Lung (tissue), 17 donors: ENCODE measurements at places on chromosomes 2 and 18. TPM values are rescaled to one million over a fixed set of nuclear protein-coding genes. Genes with fewer than 3 reads are reported as not detected.

Gene SCN2A
- 0.31 TPM for total RNA-seq

Gene G6PC2
- total RNA-seq: not detected

Gene ID2
- 67.9 TPM for total RNA-seq

Gene EPAS1
- total RNA-seq: 1,051 TPM

Gene AQP12B
- 0.15 TPM for total RNA-seq

Gene CDK15
- total RNA-seq: 2.3 TPM

DNA sequence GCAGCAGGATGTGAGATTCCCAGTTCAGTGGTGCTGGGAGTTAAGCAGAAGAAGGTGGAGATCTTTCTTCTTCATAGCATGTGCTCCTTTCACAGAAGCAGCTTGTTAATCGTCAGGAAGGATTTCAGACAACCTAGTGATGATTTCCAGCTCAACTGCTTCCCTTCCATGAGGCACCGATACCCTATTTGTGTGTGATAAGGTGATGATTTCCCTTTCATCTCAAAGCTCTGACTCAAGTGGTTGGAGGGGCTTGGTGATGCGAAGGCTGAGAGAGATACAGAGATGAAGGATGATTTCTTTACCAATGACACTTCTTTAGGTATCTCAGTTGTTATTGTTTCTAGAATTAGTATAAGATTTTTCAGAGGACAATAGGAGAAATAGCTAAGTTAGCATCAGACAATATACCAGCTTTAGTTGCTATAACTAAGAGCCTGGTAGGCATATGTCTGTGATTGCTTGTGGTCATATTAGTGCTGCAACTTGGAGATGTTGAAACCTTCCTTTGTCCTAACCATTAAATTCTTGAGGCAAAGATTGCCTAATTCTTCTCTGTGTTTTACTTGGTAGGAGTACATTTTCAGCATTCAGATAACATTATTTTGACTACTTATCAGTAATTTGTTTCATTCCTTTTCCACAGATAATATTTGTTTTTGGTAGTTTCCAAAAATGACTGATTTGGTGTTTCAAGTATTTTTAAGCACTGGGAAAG lies 111.3 kb downstream of the PLCL1 start:
- no peaks in the 10 kb centered on the region for H3K36me3 ChIP-seq
- DNase-seq: peak; percentile 63
- no peaks in the 10 kb centered on the region for H3K4me1 ChIP-seq
- no peaks in the 10 kb centered on the region for H3K27me3 ChIP-seq
- H3K27ac ChIP-seq: no peak overlapping the region

DNA sequence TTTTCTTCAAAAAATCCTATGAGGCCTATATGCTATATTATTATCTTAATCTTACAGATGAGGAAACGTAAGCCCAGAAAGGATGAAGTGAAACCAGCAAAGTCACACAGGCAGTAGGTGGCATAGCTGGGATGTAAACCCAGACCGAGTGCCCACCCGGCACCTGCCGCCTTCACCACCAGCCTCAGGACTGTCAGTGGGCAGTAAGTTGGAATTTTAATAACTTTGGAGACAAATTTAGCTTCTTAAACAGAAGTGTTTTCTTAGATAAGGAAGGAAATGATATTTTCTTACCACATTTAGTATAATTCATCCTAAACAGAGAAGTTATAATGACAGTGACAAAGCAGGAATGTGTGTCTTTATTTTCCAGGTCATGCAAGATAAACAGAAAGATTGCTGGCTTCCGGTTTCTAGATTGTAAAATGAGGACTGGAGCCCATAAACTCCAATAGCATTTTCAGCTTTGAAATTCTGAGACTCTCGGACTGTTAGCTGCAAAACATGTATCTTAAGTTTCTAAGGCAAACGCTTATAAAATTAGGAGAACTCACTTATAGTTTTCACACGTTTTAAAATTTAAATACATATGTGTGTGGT lies 59.3 kb downstream of the CD8B2 start:
- no peak for DNase-seq
- no peaks in the 10 kb centered on the region for H3K4me1 ChIP-seq
- H3K27ac ChIP-seq: no peak overlapping the region
- no peaks in the 10 kb centered on the region for H3K36me3 ChIP-seq
- H3K27me3 ChIP-seq: no peaks in the 10 kb centered on the region

- no peaks in the 10 kb centered on the region for H3K36me3 ChIP-seq
- H3K4me3 ChIP-seq: no peak overlapping the region
- no peak overlapping the region for H3K27ac ChIP-seq
- H3K4me1 ChIP-seq: peaks cover 4% of the 10 kb centered on the region
- peak; percentile 69 for DNase-seq
Measured at GRCh38 chr2:88903749-88904353, 212.4 kb downstream of the RPIA start.

DNA sequence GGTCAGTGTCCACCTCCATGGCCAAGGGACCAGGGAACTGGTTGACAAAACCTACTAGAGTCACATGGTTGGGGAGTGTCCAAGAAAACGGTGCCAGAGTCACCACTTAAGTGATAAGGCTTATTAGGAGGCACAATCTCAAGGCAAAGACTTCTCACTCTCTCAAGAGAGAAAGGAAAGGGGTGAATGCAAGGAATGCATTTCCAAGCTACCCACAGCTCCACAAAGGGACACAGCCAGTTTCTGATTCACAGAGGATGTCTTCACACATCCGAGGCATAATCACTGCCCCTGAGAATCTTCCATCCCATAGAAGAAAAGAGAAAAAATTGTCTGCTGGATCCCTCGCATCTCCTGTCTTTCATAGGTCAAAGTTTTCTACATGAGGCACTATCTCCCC lies 269.3 kb downstream of the TNS1 start:
- no peak overlapping the region for H3K4me3 ChIP-seq
- no peaks in the 10 kb centered on the region for H3K27me3 ChIP-seq
- DNase-seq: no peak

DNA sequence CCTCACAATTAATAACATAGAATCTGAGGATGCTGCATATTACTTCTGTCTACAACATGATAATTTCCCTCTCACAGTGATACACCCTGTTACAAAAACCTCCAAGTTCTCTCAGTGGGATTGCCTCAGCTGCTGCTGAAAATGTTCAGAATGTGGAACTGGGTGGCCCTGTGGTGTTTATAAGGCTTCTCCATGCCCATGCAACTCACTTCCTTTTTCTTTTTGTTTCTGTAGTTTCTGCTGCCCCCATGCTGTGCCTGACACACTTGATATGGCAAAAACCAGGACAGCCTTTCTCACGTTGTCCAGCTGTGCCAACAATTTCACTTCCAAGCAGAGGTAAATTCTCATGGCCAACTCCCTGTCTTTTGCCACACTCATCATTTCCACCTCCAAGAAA lies 206.2 kb downstream of the RPIA start:
- H3K36me3 ChIP-seq: no peaks in the 10 kb centered on the region
- peaks cover 6% of the 10 kb centered on the region for H3K27me3 ChIP-seq
- H3K27ac ChIP-seq: no peak overlapping the region
- no peak overlapping the region for H3K4me3 ChIP-seq
- DNase-seq: no peak
- no peaks in the 10 kb centered on the region for H3K4me1 ChIP-seq

GRCh38 chr2:74186038-74186437 lies 7.4 kb upstream of the MOB1A start:
- H3K27me3 ChIP-seq: no peaks in the 10 kb centered on the region
- no peak for DNase-seq
- H3K36me3 ChIP-seq: no peaks in the 10 kb centered on the region
- H3K4me1 ChIP-seq: no peaks in the 10 kb centered on the region
- H3K27ac ChIP-seq: peak overlapping the region; percentile 7

- DNase-seq: no peak
- no peak overlapping the region for H3K4me3 ChIP-seq
- peaks cover 2% of the 10 kb centered on the region for H3K4me1 ChIP-seq
- no peaks in the 10 kb centered on the region for H3K27me3 ChIP-seq
- no peak overlapping the region for H3K27ac ChIP-seq
- H3K36me3 ChIP-seq: no peaks in the 10 kb centered on the region
Measured at GRCh38 chr18:62126737-62127136, 60.1 kb downstream of the PIGN start.

GRCh38 chr2:1816414-1816911 lies 72.1 kb upstream of the PXDN start:
- H3K27ac ChIP-seq: peak overlapping the region; percentile 72
- no peaks in the 10 kb centered on the region for H3K27me3 ChIP-seq
- no peak overlapping the region for H3K4me3 ChIP-seq

GRCh38 chr2:128092656-128093055 lies 1.7 kb downstream of the UGGT1 start:
- no peak overlapping the region for H3K4me3 ChIP-seq
- H3K27me3 ChIP-seq: no peaks in the 10 kb centered on the region
- no peak for DNase-seq
- no peaks in the 10 kb centered on the region for H3K4me1 ChIP-seq
- H3K27ac ChIP-seq: no peak overlapping the region

GRCh38 chr2:169776252-169776761 lies 22.4 kb upstream of the SSB start:
- no peak for DNase-seq
- no peak overlapping the region for H3K4me3 ChIP-seq
- no peaks in the 10 kb centered on the region for H3K36me3 ChIP-seq

DNA sequence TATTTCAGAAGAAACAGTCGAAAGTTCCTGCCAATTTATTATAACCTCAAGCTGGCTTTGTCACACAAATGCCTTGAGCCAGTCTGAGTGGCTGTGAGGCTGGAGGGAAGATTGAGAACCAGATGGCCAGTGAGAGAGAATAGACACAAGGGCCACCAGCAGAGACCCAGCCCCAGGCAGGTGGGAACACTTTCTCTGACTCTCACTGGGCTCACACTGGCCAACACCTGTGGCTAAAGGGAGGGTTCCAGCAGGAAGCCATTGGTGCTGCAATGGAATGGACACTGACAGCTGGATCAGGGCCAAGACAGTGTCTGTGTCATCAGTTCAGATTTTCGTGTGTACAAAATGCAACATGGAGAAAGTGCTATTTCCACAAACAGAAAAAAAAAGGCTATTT lies 29.9 kb downstream of the LOXHD1 start:
- no peaks in the 10 kb centered on the region for H3K27me3 ChIP-seq
- H3K36me3 ChIP-seq: no peaks in the 10 kb centered on the region
- H3K27ac ChIP-seq: no peak overlapping the region
- no peaks in the 10 kb centered on the region for H3K4me1 ChIP-seq
- no peak for DNase-seq
- no peak overlapping the region for H3K4me3 ChIP-seq

GRCh38 chr18:63187791-63188460 lies 131.6 kb downstream of the BCL2 start:
- no peak overlapping the region for H3K4me3 ChIP-seq
- DNase-seq: no peak
- no peaks in the 10 kb centered on the region for H3K27me3 ChIP-seq
- no peaks in the 10 kb centered on the region for H3K36me3 ChIP-seq

- no peak overlapping the region for H3K4me3 ChIP-seq
- H3K36me3 ChIP-seq: no peaks in the 10 kb centered on the region
- no peaks in the 10 kb centered on the region for H3K27me3 ChIP-seq
- no peaks in the 10 kb centered on the region for H3K4me1 ChIP-seq
- no peak for DNase-seq
Measured at GRCh38 chr2:75246441-75247167, 47.3 kb upstream of the TACR1 start.

DNA sequence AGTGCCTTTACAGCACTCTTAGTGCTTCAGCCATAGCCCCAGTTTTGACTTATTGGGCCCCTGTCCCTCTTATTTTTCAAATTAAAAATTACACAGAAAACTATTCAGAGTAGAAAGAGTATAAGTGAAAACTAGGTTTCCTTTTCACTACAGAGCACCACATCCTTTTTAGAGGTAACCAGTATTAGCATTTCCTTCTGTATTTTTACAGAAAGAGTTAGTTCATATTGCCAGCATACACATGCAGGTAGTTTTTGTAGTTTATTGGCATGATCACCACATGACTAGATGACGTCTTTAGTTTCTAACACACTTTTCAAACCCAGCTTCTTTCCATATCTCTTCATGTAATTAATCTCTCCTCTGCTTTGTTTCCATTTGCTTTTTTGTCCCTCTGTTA lies 66.4 kb downstream of the UBE2E3 start:
- DNase-seq: no peak
- H3K36me3 ChIP-seq: no peaks in the 10 kb centered on the region
- no peaks in the 10 kb centered on the region for H3K27me3 ChIP-seq
- H3K4me1 ChIP-seq: no peaks in the 10 kb centered on the region

DNA sequence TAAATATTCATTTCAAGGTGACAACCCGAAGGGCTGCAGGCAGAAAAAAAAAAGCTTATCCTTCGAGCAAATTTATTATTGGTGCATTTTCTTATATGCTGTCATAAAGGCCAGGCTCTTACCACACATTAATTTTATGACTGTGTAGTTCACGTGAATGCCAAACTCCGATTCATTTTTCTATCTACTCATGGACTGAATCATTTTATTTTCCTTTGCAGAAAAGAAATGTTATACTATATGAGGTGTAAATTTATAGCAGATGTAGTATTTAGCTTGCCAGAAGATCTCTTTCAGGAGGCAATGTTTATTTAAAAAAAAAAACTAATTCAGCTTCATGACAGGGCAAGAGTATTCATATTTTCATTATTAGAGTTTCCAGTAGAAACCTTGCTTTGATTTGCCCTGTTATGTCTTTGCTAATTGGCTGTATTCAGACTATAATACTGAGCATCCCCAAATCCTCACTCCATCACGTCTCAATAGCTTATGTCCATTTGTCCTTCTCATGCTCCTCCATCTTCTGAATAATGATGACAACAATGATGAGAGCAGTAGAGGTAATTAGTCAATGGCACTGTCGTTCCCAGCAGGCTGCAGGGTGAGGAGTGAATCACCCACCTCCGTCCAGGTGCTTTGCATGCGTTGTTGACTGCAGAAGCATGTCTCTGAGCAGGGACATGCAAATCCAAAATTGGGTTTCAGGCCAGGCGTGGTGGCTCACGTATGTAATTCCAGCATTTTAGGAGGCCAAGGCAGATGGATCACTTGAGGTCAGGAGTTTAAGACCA lies 101.1 kb upstream of the RAB12 start:
- no peak overlapping the region for H3K27ac ChIP-seq
- H3K4me1 ChIP-seq: peaks cover 6% of the 10 kb centered on the region
- H3K27me3 ChIP-seq: no peaks in the 10 kb centered on the region
- no peak overlapping the region for H3K4me3 ChIP-seq
- DNase-seq: no peak
- no peaks in the 10 kb centered on the region for H3K36me3 ChIP-seq

DNA sequence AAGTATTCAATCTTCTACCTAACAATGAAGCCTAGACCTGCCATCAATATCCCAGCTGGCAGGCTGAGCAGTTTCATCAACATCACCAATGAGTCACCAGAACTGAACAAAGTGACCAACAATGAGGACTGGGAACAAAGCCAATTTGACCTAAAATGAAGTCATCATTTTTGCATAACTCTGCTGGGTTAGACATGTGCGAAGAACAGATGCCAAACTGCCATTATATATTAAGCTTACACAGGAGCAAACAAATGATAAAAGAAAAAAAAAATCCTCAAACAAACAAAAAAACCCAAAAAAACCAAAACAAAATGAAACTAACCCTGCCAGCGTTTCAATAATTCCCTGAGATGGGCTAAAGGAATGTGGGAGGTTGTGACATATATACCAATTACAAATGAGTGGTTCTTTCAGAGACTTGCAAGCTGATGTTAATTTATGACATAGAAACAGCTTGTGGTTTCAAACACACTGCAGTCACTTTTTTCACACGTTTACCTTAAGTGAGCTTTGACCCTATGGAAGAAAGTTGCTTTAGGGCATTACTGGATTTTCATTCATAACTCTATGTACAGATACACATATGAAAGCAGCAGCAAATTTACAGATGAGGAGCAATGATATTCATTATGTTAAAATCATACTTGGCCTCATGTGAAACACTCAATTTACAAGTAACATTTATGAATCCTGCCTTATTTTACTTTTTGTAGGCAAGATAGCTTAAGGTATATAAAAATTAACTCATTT lies 56.9 kb upstream of the CCDC141 start:
- H3K4me1 ChIP-seq: no peaks in the 10 kb centered on the region
- H3K4me3 ChIP-seq: no peak overlapping the region
- peak; percentile 53 for DNase-seq
- no peaks in the 10 kb centered on the region for H3K27me3 ChIP-seq
- peaks cover 26% of the 10 kb centered on the region for H3K36me3 ChIP-seq
